OCI-M1 (cell line): ENCODE measurements at places on chromosomes 6 and 20.
A peak's percentile ranks its signal among the peaks of the same experiment; 100 is the strongest.

- DNase-seq, result peak; percentile 23
Observed at GRCh38 chr6:50822078-50822476, 3.4 kb downstream of the TFAP2B start.

- DNase-seq, result no peak
Observed at GRCh38 chr6:35691027-35691824, 2.5 kb upstream of the FKBP5 start.

GRCh38 chr20:36343641-36344040 is 37.5 kb downstream of the DLGAP4 start:
- no peak for DNase-seq

DNA sequence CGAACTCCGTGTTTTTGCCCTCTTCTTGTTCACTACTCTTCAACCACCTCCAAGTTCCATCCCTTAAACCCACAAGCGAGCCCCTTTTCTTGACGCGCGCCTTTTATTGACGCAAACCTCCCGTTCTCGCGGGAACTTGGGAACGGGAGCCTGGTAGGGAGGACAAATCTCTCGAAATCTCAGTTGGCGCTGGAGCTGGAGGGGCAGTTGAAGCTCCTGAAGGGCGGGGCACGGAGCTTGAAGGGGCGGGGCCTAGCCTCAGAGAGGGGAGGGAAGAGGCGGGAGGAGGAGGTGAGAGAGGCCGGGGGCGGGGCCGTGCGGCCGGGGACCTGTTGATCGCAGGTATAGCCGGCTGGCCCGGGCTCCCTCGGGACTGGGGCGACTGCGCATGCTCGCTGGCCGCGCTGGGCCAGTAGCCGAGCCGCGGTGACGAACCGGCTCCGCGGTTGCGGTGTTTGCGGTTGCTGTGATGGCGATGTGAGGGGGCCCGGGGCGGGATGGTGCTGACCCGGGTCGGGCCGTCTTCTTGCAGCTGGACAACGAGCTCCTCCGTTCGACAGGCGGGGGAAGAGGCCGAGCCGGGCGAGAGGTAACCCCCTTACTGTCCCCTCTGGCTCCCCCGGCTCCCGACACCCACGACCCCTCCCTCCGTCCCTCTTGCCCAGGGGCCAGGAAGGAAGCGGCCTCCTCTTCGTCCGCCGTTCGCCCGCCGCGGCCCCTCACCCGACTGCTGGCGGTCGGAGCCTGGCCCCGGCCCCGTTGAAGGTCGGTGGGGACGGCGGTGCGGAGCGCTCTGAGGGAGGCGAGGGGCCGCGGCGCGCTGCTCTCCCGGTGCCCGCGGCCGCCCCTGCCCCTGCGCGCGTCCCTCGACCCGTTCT is at the start of gene FAM135A:
Gene FAM135A (plus strand): TSS at position 395 of the 878 bp plus-strand sequence. CDS start 14,835 bp downstream, outside the sequence.
- DNase-seq, result peak; percentile 99

DNA sequence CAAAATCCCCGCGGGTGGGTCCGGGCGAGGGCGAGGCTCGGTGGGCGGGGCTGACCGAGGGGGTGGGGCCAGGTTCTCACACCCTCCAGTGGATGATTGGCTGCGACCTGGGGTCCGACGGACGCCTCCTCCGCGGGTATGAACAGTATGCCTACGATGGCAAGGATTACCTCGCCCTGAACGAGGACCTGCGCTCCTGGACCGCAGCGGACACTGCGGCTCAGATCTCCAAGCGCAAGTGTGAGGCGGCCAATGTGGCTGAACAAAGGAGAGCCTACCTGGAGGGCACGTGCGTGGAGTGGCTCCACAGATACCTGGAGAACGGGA is 809 bp downstream of the HLA-G start:
- no peak for DNase-seq

GRCh38 chr6:109166673-109167072 is 71.4 kb downstream of the CEP57L1 start:
- DNase-seq, result no peak

GRCh38 chr6:41943456-41943855 is 1.8 kb upstream of the CCND3 start:
- no peak for DNase-seq

DNA sequence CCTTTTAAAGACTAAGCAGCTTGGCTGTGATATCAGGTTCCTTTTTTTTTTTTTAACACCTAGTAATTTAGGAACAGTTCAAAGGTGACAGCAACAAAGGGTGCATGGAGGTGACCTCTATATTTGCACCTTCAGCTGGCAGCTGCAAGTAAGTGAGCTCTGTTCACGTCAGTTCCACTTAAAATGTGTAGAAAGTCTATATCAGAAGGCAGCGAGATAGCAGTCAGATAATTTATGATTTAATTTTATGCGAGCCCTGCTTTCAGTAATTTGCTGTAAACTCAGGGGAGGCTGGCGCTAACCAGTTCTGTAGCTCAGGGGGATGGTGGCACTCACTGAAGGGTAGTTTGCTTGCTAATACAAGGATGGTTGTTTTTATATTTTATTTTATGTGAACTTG is 602.8 kb upstream of the MMS22L start:
- no peak for DNase-seq

GRCh38 chr6:32932132-32932868 is 8.5 kb downstream of the HLA-DMB start:
- no peak for DNase-seq

DNA sequence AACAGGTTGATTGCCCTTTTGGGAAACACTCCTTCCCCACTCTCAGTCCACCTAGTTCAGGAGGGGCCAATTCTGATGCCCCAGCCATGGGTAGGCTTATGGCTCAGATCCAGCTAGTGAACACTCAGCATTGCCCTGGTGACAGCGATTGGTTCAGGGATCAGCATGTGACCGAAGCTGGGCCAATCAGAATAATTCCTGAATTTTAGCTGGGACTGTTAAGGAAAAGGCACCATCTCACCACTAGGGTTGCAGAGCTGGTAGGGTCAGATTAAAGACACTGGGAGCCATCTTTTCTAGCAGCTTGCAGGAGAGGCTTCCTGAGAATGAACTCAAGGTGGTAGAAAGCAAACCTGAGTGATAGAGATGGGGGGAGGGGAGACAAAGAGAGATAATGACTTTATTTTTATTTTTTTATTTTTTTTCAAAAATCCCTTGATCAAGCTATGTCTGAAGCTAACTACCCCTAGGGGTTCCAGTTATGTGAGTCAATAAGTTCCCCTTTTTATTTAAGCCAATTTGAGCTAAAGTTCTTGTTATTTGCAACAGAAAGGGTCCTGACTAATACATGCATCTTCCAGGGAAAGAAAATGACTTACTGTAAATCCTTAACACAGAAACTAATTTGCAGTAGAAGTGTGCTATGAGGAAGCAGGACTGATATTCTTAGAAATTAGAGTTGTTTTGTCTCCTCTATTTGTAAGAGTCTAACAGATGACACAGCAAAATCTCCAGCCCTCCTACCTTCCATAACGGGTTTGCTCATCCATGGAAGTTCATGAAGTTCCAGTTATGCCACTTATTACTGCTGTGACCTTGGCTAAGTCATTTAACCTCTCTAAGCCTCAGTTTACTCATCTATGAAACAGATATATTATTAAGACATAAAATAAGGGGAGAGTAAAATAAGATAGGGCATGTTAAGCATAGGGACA is 44.7 kb downstream of the EYA2 start:
- peak; percentile 82 for DNase-seq

DNA sequence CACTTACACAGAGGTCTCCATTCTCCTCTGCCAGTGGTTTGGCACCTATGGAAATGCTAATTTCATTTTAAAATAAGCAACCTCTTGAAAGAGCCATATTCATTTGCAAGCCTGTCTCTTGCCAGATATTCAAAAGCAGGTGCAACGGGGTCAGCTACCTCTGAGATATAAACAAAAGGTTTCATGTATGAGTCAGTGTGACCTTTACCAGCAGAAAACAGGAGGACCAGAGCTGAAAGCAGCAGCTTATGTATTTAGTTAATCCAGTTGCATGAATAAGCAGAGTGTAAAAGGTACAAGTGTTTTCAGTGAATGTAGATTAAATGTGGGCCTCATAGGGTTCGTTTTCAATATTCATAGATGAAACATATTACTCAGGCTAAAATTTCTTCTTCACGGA is 56.0 kb downstream of the TENT5A start:
- no peak for DNase-seq

DNA sequence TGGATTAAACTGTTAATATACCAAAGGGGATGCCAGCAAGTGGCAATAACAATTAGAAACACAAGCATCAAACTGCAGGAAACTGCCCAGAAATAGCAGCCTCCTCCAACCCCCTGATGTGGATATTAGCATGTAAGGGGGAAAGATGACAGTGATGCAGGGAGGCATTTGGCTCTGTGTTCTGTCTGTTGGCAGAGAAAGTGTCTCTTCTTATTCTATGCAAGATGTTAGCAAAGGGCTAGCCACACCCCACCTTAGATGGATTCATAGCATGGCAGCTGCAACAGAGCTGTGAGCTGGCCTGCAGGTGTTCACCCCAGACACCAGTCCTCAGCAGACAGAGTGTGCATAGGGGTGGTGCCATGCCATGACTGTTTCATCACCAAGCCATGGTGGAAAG is 38.0 kb downstream of the SCP2D1 start:
- DNase-seq, result no peak

DNA sequence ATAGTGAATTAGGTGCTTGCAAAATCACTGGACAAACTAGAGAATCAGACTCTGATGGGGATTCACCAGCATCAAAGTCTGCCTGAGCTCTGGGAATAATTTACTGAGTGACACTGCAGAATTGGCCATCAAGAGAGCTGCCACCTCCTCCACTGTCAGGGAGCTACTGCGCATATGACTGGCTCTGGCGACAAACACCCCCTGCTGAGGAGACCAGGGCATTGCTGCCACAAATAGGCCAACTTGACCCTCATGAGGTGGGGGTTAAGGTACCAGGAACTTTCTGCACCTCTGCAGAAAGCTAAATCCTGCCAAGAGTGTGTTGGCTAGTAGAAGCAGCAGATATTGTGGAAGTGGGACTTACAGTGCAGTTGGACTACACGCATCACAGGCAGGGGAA is 88.0 kb downstream of the CDS2 start:
- no peak for DNase-seq

GRCh38 chr6:133243723-133244305 is 2.7 kb downstream of the EYA4 start:
- no peak for DNase-seq

DNA sequence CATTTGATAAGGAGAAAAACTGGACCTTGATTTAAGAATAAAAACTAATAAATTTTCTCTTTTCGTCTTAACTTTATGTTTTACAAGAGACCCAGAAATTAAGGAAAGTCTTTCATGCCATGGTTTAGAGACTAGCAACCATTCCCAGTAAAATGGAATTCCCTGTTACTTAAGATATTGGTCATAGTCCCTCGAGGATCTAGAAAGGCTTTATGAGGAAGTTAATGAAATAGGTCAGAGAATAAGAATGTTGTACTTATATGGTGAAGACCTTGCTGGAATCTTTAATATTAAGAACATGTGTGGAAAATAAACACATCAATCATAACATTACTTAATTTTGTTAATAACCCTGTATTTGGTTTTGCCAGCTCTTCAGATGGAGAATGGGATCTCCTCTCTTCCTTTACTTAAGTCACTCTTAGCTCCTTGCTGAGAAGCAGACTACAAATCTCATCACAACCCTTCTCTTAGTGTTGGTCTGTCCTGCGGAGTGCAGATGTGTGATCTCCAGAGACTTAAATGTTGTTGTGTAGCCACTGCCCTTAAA is 382.9 kb downstream of the QKI start:
- no peak for DNase-seq

GRCh38 chr6:31610968-31611367 is 4.1 kb upstream of the AIF1 start:
- no peak for DNase-seq

- no peak for DNase-seq
Observed at GRCh38 chr6:68126089-68126749, 508.9 kb upstream of the ADGRB3 start.

DNA sequence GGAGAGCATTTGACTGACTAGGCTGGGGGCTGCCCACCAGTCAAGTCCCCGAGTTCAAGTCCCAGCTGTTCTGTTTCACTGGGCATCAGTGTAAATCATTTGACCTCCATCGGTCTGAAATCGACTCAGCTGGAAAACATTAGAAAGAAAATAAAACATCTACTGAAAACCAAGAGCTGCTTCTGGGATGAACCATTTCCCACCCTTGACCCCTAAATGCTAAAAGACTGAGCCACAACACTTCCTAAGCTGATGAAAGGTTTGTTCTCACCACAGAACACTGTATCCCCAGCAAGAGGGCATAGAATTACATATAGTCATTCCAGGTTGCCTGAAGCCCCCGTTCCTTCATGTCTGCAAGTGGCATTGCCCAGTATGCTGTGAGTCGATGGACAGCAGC is 237.0 kb upstream of the TAB2 start:
- no peak for DNase-seq

- peak; percentile 78 for DNase-seq
Observed at GRCh38 chr6:92777146-92777740, 642.1 kb downstream of the EPHA7 start.

DNA sequence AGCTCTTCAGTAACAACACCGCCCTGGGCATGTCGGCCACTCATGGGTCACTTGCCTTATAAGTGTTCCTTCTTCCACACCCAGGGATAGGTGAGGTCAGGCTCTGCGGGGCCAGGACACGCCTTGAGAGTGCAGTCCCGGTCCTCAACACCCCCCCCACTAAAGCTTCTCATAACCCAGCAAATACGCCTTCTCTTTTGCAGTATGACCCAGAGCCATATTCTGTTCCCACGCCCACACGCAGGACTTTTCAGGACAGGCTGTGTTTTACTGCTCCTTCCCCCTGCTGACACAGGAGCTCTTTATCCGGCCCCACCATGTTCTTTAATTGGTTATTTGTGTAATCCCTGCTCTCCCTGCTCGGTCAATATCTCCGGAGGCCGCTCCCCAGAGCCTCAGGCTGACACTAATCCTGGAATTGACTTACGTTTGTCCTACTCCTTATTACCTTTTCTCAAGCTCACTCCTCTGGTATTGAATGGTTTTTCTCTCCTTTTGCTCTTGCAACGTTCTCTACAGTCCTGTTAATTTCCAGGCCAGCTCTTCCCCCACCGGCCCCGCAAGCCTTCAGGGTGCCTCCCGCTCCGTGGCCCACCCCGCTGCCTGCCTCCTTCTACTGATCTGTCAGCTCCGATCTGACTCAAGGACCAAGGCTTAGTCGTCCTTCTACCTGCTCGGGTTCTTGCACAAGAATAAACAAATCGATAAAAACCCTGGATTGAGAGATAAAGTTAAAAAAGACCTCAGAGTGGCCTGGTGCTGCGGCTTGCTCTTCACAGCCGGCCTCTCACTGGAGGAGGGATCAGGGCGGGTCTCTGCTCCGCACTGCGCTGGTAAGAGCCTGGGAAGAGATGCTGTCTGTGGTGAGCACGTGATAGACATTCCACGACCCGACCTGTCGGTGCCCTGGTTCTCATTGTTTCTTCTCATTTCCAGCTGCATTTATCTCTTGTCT is 357.5 kb downstream of the ZFAND3 start:
- no peak for DNase-seq

GRCh38 chr6:97014595-97014994 is 90.1 kb downstream of the KLHL32 start:
- no peak for DNase-seq

DNA sequence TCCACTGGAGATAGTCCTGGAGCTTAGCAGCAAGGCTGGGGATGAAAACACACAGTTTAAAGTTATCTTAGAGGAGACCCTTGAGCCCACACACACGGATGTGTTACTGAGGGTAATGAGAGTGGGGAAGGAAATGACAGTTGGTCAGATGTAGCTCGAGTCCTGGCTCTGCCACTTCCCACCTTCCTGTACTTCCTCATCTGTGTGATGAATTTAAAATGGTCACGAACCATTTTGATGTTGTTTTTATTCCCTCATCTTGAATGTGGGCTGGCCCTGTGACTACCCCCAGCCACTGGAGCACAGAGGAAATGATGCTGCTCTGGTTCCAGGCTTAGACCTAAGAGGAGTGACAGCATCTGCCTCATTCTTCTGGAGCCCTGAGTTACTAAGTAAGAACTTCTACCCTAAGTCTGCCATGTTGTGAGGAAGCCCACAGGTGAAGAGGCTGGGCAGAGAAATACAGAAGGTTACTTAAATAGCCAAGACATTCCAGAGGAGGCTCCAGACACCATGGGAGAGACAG is 141.2 kb downstream of the NRN1 start:
- peak; percentile 43 for DNase-seq
